PC-9 (cell line): ENCODE measurements at places on chromosomes 12 and 14. TPM values are rescaled to one million over a fixed set of nuclear protein-coding genes. Genes with fewer than 3 reads are reported as not detected.

DNA sequence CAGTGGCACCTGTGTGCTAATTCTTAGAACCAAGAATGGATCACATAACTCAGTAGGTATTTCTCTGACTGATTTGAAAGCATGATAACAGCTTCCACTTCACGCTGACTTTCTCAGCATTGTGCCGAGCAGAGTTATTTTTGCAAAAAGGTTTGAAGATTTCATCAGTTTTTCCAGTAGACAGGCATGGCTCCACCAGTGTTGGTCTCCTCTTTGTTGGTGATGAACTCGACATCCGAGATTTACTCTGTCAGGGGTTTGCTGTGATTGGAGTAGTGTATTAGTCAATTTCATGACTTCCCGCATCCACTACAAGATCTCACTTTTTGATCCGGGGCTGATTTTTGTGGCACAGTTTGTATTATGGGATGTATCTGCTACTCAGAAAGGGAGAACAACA lies 85.3 kb downstream of the PRKCH start:
- DNase-seq = no peak

DNA sequence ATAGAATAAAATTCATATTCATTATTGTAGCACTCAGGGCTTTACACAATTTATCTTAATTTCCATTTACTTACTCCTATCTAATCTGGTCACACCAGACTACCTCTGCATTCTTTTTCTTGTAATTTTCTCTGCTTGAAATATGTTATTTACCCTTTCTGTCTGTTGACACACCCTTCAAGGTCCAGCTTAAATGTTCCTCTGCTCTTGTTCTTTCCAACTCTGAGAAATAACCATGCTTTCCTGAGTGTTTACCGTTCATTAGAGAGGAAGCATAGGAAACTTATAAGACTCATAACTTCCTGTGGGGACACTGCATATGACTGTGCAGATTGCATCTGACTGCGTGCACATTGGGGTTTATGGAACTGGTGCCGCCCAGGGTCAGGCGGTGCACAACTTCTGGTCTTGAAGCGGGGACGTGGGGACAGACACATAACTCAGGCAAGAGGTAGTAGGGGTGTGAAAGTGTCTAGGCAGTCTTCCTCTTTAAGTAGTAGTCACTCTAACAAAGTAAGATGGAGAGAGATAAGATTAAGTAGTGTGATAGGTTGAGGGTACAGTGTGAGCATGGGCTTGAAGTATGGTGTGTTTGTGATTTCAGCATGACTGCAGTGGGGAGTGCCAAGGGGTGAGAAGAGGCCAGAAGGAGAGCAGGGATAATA lies 42.6 kb upstream of the FOXJ2 start:
- peak; percentile 70 for DNase-seq

DNA sequence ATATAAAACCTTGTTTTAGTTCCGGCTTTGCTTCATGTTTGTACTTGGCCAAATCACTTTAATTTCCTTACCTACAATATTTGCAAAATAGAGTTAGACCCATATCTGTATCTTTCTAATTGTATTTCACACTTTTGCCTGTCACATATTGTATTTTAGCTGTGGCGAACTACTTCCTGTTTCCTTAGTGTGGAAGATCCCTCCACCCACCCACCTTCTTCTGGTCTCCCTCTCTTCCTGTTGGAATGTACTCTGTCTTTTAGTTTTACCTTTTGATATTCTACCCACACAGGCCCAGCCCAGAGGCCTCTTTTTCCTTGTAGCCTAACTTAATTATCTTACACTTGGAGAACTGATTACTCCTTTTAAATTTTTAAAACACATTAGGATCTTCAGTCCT lies 78.2 kb downstream of the SCN8A start:
- DNase-seq = no peak

The KLHDC1 gene
- 1.2 and 3.8 TPM in 2 replicates for total RNA-seq

GRCh38 chr14:81400202-81400678 lies at the start of gene STON2:
Gene STON2, minus strand, starts transcription at chr14:81400324. Its CDS starts 1,942 bp downstream, at chr14:81398382.
- peak; percentile 47 for DNase-seq

The SLC4A8 gene
- total RNA-seq = 2.6 and 3.0 TPM in 2 replicates

The EPYC gene
- not detected in 2 replicates for total RNA-seq

- no peak for DNase-seq
These were observed 8.8 kb downstream of the P2RX4 start for GRCh38 chr12:121218588-121219352.

DNA sequence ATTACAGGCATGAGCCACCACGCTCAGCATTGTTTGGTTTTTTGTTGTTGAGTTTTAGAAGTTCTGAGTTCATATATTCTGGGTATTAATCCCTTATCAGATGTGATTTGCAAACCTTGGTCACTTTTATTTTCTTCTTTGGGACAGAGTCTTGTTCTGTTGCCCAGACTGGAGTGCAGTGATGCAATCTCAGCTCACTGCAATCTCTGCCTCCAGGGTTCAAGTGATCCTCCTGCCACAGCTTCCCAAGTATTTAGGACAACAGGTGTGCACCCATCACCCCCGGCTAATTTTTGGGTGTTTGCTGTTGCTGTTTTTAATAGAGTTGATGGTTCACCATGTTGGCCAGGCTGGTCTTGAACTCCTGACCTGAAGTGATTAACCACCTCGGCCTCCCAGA lies 11.8 kb downstream of the USP30 start:
- no peak for DNase-seq

DNA sequence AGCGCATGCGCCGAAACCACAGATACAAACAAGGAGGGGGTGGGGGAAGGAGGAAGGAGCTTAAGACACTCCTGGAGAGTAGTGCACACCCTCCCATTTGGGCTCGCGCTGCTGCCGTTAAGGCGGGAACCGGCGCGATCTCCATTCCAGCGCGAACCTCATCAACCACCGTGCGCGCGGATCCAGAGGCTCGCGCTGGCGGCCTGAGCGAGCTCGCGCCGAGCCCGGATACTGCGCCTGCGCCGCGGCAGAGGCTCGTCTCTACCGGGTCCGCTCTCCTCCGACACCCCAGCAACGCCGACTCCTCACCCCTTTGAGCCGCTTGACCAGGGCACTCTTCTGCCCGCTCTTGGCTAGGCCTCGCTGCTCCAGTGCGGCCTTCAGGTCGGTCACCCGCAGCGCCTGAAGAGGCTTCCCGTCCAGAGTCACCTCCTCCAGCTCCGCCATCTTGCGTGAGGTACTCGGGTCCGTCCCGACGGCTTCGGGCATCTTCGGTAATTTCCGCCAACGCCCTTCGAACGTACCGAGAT lies at the start of gene ACIN1:
TSS of gene ACIN1 (minus strand) at position 471 of the 530 bp plus-strand sequence. CDS start at position 447, 24 bp downstream.
- peak; percentile 69 for DNase-seq

GRCh38 chr14:30223385-30223785 lies 295.7 kb upstream of the PRKD1 start:
- peak; percentile 93 for DNase-seq

GRCh38 chr12:66694666-66695613 lies 16.1 kb upstream of the GRIP1 start:
- peak; percentile 38 for DNase-seq

The COPS7A gene
- 88.7 and 116 TPM in 2 replicates for total RNA-seq

DNA sequence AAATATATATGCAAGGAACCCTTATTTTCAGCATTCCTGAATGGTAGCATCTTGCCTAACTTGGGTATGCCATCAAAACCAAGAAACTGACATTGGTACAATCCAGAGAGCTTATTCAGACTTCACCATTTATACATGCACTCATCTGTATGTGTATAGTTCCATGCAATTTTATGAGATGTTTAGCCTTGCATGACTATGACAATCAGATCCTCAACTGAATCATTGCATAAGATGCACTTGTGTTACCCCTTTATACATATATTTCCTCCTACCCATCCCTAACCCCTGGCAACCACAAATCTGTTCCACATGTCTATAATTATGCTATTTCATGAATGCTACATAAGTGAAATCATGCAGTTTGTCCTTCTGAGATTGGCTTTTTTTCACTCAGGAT lies 37.0 kb upstream of the PPFIBP1 start:
- no peak for DNase-seq

GRCh38 chr14:58048219-58048618 lies 103.8 kb downstream of the ARMH4 start:
- no peak for DNase-seq

DNA sequence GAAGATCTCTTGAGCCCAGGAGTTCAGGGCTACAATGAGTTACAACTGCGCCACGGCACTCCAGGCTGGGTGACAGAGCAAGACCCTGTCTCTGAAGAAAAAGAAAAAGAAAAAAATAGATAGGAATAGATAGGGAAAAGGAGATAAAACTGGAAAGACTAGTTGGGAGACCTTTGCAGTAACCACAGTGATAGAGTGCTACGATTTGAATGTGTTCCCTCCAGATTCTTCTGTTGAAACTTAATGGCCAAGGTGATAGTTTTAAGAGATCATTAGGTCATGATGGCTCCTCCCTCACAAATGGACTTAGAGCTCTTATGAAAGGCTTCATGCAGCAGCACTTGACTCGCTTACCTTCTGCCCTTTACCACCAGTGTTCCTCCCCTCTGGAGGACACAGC lies 13.5 kb upstream of the ATF1 start:
- no peak for DNase-seq

- DNase-seq = peak; percentile 88
These were observed 42.0 kb upstream of the ATP2B1 start for GRCh38 chr12:89750389-89751351.

DNA sequence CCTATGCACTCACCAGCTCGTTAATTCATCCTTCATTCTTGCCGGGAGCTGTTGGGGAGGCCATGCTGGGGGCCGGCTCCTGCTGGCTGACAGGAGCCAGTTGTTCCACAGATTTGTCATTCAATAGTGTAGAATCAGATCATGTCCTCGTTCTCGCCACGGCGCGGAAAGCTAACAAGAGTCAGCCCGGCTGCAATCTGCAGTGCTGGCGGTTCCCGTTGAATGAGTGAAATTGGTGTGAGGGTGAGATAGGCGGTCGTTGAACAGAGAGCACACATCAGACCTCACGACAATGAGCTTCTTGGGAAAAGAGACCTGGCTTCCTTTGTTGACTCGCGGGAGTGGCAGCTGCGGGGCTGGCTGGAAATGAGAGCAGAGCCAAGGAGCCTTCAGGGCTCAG lies 57.5 kb downstream of the KIF26A start:
- DNase-seq = no peak

DNA sequence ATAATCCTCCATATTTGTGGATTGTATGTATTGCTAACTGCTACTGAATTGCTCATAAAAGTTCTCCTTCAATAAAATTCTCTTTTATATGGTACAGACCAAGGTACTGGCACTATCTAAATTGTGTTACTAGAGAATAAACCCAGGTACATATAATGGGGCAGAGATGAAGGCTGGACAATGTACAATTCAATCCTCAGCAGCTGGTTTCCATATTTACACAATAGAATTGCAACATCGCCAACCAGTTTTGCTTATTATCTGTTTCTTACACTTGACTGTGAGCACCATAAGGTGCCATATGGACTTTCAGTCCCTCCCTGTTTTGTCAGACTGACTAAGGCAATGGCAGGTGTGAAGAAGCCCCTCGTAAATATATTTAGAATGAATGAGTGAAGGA lies 18.1 kb downstream of the KITLG start:
- no peak for DNase-seq

- no peak for DNase-seq
These were observed 1.1 kb downstream of the ARHGAP5 start for GRCh38 chr14:32078023-32078857.

The RNASE4 gene
- total RNA-seq = 2.0 and 4.0 TPM in 2 replicates

The BEGAIN gene
- total RNA-seq = not detected in 2 replicates

The ZNF385A gene
- total RNA-seq = 17.2 and 18.0 TPM in 2 replicates

The TAS2R13 gene
- total RNA-seq = 1.9 and 2.6 TPM in 2 replicates

The PIK3C2G gene
- 0.30 and 1.4 TPM in 2 replicates for total RNA-seq

DNA sequence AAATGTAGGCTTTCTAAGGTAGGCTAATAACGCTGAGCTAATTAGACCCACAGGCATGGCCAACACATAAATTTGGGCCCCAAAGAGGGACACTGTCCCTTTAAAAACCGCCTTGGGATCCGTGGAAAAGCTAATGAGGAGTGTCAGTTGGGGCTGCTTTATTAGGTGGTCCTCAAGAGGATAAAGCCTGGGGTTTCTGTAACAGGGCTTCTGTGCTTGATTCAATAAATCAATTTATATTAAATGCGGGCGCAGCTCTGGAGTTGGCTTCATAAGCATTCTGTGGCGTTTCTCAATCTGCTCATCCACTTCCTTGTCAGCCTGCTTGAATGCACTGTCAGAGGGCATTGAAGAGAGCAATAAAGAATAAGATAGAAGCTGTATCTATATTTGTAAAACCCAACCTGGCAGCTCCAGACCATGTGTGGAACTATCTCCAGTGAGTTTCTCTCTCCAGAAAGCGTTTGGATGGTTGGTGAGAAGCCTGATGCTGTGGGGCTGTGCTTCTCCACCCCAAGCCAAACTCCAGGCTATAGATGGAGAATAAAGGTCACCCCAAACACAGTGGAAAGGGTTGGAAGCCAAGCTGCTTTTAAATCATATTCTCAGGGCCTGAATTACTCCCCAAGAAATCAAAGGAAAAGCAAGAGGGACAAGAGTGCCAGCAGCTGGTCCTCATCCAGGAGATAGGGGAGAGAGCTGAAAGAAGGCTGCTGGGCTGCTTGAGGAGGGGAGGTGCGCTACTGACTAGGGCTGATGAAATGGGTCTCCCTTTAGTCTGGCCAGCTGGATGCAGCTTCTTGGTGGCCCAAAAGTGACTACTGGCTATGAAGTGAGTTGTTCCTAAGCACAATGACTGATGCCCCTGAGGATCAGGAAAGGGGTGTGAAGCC lies 222.0 kb downstream of the PPM1H start:
- no peak for DNase-seq

The RASSF9 gene
- 0.46 and 0.95 TPM in 2 replicates for total RNA-seq

The LARP4 gene
- total RNA-seq = 49.2 and 74.2 TPM in 2 replicates

- no peak for DNase-seq
These were observed 108.7 kb upstream of the PRICKLE1 start for GRCh38 chr12:42698213-42698612.

GRCh38 chr12:15193946-15194345 lies 27.3 kb downstream of the RERG start:
- peak; percentile 29 for DNase-seq

The CDH24 gene
- 16.4 and 18.8 TPM in 2 replicates for total RNA-seq

The PGF gene
- total RNA-seq = 8.9 and 11.7 TPM in 2 replicates

The POTEM gene
- total RNA-seq = not detected in 2 replicates

DNA sequence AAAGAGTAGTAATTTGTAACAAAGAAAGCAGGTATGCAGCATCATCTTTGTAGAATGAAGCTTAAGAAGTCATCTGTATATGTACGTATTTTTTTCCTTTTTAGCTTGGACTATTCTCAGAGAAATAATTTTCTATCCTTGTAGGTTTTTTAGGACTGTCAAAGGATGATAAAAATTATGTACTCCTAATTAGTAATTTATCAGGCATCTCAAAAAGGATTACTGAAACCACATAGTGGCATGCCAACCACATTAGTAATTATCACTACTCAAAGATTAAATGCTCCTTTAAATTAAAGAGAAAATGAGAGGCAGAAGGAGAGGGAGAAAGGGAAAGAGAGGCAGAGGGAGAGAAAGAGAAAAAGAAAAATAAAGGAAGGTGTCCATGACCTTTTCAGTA lies 17.3 kb downstream of the TTC8 start:
- no peak for DNase-seq

DNA sequence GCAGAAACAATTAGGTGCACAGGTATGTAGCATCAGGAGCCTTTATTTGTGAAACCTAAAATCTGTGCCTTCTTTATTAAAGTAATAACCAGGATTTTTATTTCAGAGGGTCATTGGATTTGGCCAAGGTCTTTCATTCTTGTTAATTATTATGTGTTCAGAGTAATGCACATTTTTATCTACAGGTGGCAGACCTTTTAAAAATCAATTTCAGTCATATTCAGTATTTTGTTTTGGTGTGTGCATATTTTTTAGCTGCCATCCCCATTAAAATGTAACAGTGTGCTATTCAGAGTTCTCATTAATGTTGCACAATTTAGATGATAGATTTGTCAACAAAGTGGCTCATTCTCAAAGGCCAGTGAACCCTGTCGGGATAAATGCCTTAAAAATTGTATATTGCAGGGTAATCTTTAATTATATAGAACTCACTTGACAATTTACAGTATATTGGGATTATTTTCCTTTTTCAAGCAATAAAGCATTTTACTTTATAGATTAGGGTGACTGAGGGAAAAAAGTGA lies 319.3 kb upstream of the SOX5 start:
- DNase-seq = no peak
